Mammary epithelial cell (primary cell): ENCODE measurements at places on chromosomes 12 and 14.

- no peak for DNase-seq
Measured at GRCh38 chr12:48907245-48907644, 18.0 kb downstream of the FKBP11 start.

GRCh38 chr12:72295101-72295500, 22.9 kb downstream of the TRHDE start:
- DNase-seq = no peak

- no peak for DNase-seq
Measured at GRCh38 chr14:85613496-85613895, 83.6 kb downstream of the FLRT2 start.

- DNase-seq = no peak
Measured at GRCh38 chr12:85179680-85180270, 100.2 kb upstream of the ALX1 start.

- DNase-seq = peak; percentile 92
Measured at GRCh38 chr12:24821691-24822090, 127.2 kb downstream of the BCAT1 start.

DNA sequence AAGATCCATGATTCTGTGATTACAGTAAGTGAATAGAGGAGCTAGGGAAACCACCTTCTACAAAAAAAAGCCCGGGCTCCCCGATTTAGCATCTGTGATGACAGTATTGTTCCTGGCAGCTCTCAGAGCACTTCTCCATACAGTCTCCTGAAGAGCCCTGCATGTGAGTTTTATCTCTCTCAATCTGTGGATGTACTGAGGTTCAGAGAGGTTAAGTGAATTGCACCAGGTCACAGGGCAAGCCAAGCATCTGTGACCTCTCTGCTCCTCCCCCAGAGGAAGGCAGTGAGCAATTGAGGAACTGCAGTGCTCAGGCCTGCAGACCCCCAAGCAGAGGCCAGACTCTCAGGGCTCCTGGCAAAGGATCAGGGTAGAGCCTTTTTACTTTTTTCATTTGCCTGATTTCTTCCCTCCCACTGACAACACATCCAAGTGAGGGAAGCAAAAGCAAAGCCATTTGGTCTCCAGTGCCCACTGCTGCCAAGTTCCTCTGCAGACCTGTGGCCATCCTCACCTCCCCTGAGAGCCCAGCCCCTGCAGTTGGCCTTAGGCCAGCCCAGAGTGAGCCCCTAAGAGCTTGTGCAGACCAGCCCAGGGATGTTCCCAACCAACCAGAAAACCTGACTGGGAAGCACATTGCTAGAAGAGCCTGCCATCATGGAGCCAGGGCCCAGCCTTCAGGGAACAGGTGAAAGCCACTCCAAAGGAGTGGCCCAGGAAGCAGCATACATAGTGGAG, 47.6 kb upstream of the PNMA1 start:
- no peak for DNase-seq

DNA sequence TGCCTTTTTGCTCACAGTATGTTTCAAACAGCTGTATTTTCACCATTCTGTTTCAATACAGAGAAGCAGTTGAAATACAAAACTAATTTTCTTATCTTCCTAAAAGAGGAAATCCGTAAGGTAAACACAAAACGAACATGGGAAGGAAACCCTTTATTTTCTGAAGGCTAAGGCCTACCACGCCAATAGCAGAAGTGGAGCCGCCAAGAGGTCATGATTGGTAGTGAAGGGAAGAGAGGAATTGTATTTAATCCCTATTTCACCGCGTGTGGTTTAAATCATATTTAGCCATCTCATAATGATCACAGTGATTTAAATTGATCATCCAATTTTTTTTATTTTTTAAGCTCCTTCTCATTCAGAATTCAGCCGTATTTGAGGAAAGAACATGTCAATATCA, 398.2 kb downstream of the PRKD1 start:
- no peak for DNase-seq

- DNase-seq = peak; percentile 24
Measured at GRCh38 chr14:103115845-103116572, 7.3 kb upstream of the TNFAIP2 start.

DNA sequence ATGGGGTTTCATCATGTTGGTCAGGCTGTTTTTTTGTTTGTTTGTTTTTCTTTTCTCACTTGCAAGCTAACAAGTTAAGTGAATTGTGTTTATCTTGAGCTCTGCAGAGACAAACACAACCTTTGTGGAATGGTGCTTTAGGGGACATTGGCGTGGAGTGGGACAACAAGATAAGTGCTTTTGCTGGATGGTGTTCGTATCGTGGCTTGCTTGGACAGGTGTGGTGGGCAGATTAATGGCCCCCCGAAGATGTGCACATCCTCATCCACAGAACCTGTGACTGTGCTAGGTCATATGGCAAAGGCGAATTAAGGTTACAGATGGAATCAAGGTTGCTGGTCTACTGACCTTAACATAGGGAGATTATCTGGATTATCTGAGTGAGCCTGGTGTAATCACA, 7.0 kb downstream of the MLXIP start:
- no peak for DNase-seq

DNA sequence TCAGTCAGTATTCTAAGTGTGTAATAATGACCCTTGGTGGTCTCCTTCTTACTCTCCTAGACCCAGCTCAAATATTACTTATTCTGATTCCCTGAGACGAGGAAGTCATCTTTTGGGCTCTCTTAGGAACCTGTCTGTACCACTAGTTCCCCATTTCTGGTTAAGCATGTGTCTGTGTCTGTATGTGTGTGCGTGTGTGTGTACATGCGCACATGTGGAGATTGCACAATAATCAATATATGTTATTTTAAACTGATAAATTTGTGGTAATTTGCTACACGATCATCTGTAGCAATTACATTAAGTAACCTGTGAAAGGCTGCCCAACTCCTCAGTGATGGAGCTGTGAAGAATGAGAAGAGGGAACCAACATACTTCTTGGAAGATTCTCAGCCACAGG, 132.2 kb downstream of the ASCL4 start:
- no peak for DNase-seq

GRCh38 chr14:34362641-34363251, 99.3 kb downstream of the SPTSSA start:
- no peak for DNase-seq

DNA sequence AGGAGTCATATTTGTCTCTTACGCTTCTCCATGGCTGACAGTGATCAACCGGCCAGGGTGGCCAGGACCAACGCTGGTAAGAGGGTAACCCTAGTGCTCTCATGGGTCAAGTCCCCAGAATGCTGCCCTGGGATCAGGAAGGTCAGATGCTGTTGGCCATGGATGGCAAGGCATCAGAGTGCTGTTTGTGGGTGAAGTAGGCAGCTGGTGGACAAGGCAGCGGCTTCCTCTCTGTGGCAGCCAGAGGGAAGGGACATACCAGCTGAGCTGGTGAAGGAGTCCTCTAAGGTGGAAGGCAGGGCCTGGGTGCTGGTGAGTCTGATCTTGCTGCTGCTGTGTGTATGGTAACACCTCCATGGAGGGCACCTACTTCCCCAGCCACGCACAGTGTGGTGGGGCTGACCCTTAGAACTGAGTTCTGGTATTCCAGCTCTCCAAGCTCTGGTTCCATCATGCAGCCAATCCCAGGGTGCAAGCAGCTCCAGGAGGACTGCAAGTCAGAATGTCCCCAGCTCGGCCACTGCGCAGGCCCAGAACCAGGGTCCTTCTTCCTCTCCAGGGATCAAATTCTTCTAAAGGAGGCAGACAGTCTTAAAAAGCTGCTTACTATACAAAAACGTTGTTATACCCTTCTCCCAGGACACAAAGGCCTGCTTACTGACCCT, 13.4 kb upstream of the SMOC1 start:
- no peak for DNase-seq

GRCh38 chr12:66066929-66067523, 63.5 kb downstream of the LLPH start:
- no peak for DNase-seq

GRCh38 chr12:115943630-115944391, 333.7 kb downstream of the MED13L start:
- no peak for DNase-seq

DNA sequence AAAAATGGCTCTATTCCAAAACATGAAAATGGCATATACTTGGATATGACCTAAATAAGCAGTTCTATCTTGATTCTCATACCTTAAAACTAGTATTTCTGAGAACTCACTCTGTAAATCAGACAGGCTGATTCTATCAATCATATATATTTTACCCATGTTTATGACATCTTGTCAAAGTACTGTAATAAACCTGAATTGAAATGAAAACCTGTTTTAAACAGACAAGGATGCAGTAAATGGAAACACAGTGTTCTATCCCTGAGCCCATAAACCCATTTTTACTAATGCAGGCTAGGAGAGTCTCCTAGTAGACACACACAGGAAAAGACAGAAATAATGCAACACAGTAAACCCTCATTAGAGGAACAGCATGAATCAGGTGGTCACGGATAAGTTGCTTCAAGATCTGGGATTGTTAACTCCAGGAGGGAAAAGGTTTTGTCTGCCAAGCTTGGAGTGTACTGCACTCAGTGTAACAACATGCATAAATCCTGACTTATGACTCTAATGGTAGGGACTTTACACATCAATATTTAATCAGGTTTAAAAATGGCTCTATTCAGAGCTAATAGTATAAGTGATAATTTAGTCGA, 93.6 kb upstream of the CPNE8 start:
- DNase-seq = no peak

DNA sequence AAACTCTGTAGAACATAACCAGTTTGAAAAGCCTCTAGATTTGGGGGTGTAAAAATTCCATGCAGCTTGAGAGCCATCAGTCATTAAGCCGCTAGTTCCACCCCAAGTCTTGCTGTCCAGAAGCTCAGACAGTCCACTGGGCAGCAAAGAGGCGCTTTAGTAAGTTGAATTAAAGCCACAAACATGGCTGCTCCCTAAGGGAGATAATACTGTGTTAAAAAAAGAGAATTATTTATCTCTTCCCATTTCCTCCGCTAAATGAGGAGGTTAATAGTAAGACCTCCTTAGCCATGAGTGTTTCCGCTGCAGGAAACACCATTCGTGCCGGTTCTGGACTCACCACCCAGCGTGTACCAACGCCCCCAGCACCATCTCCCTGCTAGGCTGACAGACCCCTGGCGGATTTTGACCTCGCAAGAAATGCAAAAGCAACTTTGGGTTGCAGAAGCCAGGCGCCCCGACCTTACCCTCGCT, 536 bp downstream of the TM7SF3 start:
- peak; percentile 30 for DNase-seq

GRCh38 chr12:79858518-79858917, 76.4 kb downstream of the PPP1R12A start:
- DNase-seq = no peak

GRCh38 chr12:87155621-87156020, 873.6 kb downstream of the C12orf50 start:
- DNase-seq = peak; percentile 57

DNA sequence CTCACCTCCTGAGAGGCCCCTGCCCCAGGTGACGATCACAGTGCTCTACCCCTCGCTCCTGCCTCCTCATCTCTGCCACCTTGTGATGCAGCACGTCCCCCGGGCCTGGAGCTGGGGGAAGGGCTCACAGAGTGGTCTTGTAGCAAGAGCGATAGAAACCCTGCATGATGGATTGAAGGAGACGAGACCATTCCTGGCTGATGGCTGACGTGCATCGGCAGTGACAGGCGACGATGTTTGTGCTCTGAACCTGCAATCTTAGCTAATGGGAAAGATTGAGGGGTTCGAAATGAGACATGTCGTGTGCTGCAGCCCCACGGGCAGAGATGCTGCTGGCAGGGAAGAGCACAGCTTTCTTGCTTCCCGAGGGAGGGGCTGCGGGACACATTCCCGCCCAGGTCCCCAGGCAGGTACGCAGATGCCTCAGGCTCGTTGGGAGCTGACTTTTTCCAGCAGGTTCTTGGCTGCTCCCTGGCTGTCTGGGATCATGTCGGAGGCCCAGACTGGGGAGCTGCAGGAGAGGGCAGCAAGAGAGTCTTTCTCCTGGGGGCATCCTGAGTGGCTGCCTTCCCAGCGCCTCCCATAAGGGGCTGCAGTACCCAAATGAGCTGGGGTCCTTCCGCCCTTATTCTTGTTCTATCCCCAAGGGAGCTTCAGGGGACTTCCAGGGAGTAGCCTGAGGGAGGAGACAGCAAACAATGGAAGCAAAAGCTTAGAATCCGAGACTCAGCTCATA, 38.7 kb upstream of the GPATCH2L start:
- no peak for DNase-seq

DNA sequence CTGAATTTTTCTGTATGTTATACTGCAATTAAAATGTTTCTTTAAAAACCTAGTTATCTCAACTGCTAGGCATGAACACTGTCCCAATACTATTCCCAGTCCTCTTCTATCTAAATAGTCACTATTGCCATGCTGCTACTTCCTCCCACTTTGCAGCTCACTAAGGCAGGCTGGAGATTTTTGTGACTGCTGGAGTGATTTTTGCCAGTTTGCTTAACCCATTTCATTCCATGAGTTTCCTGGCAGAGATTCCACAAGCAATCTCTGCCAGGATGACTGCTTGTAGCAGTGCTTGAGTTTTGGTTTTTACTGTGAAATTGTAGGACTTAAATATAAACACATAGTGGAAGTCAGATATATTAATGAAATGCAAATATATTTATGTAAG, 80.8 kb downstream of the BHLHE41 start:
- no peak for DNase-seq

DNA sequence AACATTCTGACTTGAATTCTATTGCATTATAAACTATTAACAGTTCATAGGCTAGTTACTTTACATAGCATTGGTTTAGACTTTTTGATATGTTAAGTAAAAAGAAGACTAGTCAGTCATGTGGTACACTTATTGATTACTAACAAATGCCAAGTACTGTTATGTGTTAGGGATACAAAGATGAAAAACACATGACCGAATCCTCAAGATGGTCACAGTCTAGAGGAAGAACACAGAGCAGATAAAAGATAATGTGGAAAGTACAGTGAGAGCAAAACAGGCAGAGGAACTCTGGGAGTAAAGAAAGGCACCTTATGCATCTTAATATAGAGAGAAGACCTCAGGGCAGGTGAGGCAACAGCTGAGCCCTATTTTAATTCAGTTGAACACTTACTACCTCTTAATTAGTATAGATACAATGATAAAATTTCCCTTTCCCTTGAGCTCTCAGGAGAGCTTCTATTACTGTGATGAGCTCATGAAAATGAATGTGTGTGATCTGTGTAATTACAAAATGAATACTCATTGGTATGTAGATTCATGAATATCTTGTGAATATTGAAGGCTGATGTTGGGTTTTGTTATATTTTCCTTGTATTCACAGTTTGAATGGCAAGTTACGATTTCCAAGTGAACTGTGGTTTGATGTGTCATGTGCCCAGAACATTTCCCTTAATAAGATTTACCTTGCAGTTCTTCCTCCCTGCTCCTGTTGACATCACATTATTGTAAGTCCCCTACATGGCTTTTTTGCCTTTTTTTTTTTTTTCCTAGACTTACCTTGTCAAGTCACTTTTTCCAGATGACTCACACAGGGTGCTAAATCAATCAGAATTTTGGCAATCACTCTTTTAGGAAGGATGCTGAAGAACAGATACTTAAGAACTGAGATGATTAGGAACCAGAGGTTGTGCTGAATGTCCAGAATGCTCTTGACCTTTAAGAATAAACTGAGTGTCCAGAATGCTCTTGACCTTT, 29.5 kb upstream of the MSRB3 start:
- DNase-seq = no peak

DNA sequence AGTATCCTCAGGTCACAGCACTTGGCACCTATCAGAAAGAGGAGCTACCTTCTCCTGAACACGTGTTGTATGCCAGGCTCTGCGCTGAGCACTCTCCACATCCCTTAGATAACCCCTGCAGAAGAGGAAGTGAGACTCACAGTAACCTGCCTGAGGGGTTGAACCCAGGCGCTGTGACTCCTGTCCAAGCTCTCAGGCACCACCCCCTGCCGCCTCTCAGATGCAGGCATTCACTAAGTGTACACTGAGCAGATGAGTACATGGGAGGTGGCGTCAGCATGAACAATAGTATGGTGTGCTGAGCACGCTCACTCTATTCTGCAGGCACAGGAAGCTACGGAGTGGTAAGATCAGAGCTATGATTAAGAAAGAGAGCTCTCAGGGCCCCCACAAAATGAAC, 21.0 kb upstream of the RIC8B start:
- DNase-seq = no peak
